Sciatic nerve (tissue), 2 donors: ENCODE measurements at places on chromosomes 13 and 19. TPM values are rescaled to one million over a fixed set of nuclear protein-coding genes. Genes with fewer than 3 reads are reported as not detected.

The RRAS gene
- total RNA-seq = 135 TPM

The UNC13A gene
- 0.13 TPM for total RNA-seq

The ZIK1 gene
- total RNA-seq = 4.9 TPM

The SIGLEC8 gene
- 0.49 TPM for total RNA-seq

The ZNF491 gene
- total RNA-seq = 4.2 TPM

The FGF21 gene
- total RNA-seq = not detected

The ZNF813 gene
- 3.3 TPM for total RNA-seq

The MCEMP1 gene
- 2.6 TPM for total RNA-seq

The SLC25A41 gene
- total RNA-seq = 0.27 TPM

The IL12RB1 gene
- 2.1 TPM for total RNA-seq

The ADGRE2 gene
- 4.9 TPM for total RNA-seq

The FCAR gene
- 5.2 TPM for total RNA-seq

The TSKS gene
- 0.85 TPM for total RNA-seq

The CTU1 gene
- 6.1 TPM for total RNA-seq

The SRRM5 gene
- 0.58 TPM for total RNA-seq

The POU2F2 gene
- total RNA-seq = 5.6 TPM

The KCNK6 gene
- total RNA-seq = 4.1 TPM

The ZNF90 gene
- 5.1 TPM for total RNA-seq

The TMED1 gene
- total RNA-seq = 20.0 TPM

The SH2D3A gene
- total RNA-seq = 0.45 TPM

The SULT2B1 gene
- total RNA-seq = not detected

The KCNC3 gene
- total RNA-seq = 2.7 TPM

The OVOL3 gene
- not detected for total RNA-seq

The CD22 gene
- total RNA-seq = 23.8 TPM

The KLK3 gene
- not detected for total RNA-seq

The RBM26 gene
- total RNA-seq = 65.9 TPM

The TTYH1 gene
- total RNA-seq = 72.2 TPM

The KLK14 gene
- 2.8 TPM for total RNA-seq

The LENG1 gene
- total RNA-seq = 6.3 TPM

The CYP2F1 gene
- total RNA-seq = not detected

The RABAC1 gene
- total RNA-seq = 133 TPM

The KIR2DL3 gene
- not detected for total RNA-seq

The LHB gene
- total RNA-seq = not detected

The SBK3 gene
- 0.53 TPM for total RNA-seq

The OR10H1 gene
- total RNA-seq = not detected

The CAMSAP3 gene
- total RNA-seq = not detected

The EBI3 gene
- 3.0 TPM for total RNA-seq

The LRRC8E gene
- 0.09 TPM for total RNA-seq

The DYRK1B gene
- total RNA-seq = 18.3 TPM

The UBE2L5 gene
- total RNA-seq = 0.22 TPM

The TSSK6 gene
- total RNA-seq = 1.3 TPM

The IGFL2 gene
- 0.85 TPM for total RNA-seq

The CPT1C gene
- total RNA-seq = 5.9 TPM

The OR7A5 gene
- 0.22 TPM for total RNA-seq

The BCL2L12 gene
- total RNA-seq = 11.5 TPM

The MATK gene
- total RNA-seq = 1.6 TPM
